Naive thymus-derived CD8-positive, alpha-beta T cell (primary cell): ENCODE measurements at places on chromosomes 7 and 10. TPM values are rescaled to one million over a fixed set of nuclear protein-coding genes. Genes with fewer than 3 reads are reported as not detected.

- H3K36me3 ChIP-seq: peaks cover 15% of the 10 kb centered on the region
- no peak overlapping the region for H3K27ac ChIP-seq
- no peak for DNase-seq
Measured at GRCh38 chr7:124989911-124990310, 60.3 kb upstream of the POT1 start.

SLIT1 gene
- total RNA-seq: 0.26 TPM

DNA sequence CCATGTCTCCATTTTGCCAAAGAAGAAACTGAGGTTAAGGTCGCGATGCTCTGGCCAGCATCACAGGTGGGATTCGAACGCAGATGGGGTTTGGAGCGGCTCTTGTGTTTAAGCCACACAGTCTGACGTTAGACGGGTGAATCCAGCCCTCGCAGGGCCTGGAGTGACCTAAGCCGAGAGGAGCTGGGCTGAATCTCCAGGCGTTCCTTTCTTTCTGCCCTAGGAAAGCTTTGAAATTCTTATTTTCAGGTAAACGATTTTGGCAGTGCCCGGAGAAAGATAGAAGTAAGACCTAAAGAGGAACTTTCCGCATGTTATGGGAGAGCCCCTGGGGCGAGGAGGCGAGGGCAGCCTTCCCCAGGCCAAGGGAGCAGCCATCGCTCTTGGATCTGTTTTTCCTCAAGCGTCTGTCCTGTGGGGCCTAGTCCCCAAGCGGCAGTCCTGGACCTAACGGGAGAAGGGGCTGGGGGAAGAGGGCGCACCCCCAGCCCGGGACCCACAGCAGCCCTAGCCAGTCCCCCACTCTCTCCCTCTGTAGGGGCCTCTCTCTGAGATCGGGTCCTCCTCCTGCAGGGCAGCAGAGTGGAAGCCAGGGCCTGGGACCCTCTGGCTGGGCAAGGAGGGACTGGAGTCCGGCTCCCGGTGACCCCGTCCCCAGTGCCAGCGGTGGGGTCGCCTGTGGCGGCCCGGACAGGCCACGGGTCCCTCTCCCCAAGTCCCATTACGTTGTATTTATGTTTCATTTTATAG lies 8.9 kb upstream of the LBX1 start:
- DNase-seq: no peak
- peaks cover 13% of the 10 kb centered on the region for H3K4me1 ChIP-seq
- no peaks in the 10 kb centered on the region for H3K36me3 ChIP-seq
- no peak overlapping the region for H3K4me3 ChIP-seq
- H3K27me3 ChIP-seq: peaks cover 40% of the 10 kb centered on the region
- no peak overlapping the region for H3K27ac ChIP-seq

DNA sequence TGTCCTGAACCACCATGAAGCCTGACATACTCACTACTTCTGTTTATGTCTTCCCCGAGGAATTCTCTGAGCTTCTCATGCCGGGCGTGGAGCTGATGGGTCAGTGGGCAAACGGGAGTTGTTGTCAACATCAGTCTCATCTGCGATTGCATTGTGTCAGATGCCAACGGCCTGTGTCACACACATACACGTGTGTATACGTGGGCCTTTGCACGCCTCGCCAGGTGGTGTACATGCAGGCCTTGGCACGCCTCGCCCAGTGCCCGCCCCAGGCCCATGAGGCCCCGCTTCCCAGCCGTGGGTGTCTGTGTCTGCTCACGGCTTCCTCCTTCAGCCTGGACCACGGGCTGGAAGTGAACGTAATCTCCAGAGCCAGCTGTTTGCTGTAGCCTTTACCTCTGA lies 7.5 kb upstream of the CSGALNACT2 start:
- H3K4me1 ChIP-seq: no peaks in the 10 kb centered on the region
- H3K4me3 ChIP-seq: no peak overlapping the region
- H3K27me3 ChIP-seq: no peaks in the 10 kb centered on the region
- DNase-seq: no peak
- no peaks in the 10 kb centered on the region for H3K36me3 ChIP-seq

- no peaks in the 10 kb centered on the region for H3K4me1 ChIP-seq
- peak overlapping the region; percentile 29 for H3K27ac ChIP-seq
- no peak for DNase-seq
- H3K27me3 ChIP-seq: no peaks in the 10 kb centered on the region
Measured at GRCh38 chr7:130560972-130561371, 69.1 kb downstream of the MEST start.

ADAMTS14 gene
- total RNA-seq: not detected

TMEM213 gene
- not detected for total RNA-seq

DNA sequence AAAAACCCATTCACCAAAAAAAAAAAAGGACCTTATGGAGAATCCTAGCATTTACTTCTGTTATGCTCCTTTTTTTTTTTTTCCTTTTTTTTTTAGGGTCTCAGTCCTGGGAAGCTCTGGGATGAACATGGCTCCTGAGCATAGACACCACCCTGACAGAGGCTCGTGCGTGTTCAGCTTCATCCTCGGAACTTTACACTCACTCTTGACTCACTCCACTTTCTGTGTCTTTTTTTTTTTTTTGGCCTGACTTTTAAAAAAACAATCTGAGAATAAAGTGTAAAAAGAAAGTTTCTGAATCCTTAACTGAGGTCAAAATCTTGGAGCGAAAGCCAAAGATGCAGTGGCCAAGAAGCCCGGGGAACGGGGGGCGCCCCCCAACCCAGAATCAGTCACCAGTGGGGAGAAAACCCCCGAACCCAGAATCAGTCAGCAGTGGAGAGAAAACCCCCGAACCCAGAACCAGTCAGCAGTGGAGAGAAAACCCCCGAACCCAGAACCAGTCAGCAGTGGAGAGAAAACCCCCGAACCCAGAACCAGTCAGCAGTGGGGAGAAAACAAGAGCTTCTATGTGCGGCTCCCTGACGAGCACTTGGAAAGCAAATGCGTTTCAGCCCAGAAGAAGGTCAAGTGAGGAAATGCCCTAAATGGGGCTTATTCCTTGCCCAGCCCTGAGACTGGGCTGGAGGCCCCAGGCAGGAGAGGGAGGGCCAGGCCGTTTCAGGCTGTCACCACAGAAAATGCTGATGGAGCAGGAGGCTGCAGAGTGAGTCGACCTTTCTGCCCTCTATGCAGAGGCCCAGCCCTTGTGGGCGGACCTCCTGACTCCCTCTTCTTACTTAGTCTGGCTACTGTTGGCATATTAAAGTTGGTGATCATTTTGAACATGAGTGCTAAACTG lies 19.0 kb upstream of the PFKP start:
- no peaks in the 10 kb centered on the region for H3K36me3 ChIP-seq
- DNase-seq: no peak
- no peak overlapping the region for H3K27ac ChIP-seq
- H3K4me3 ChIP-seq: no peak overlapping the region
- peaks cover 25% of the 10 kb centered on the region for H3K27me3 ChIP-seq

DNA sequence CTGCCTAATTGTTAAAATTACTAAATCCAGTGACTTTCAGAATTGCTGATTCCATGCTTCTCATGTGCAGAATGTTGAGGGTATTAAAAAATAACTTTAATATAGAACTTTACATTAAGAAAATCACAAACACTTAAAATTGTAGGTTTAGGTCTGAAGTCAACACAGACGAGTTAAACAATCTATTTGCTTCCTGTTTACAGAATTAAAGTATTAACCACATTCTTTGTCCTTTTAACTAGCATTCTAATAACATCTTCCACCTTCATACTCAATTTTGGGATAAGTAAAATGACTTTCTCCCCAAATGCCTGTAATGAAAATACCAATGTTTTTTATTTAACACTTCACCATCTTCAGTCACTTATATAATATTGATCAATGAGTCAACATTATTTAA lies 2.2 kb downstream of the ITGB1 start:
- no peaks in the 10 kb centered on the region for H3K27me3 ChIP-seq
- H3K27ac ChIP-seq: no peak overlapping the region
- DNase-seq: no peak
- H3K4me3 ChIP-seq: no peak overlapping the region

DNA sequence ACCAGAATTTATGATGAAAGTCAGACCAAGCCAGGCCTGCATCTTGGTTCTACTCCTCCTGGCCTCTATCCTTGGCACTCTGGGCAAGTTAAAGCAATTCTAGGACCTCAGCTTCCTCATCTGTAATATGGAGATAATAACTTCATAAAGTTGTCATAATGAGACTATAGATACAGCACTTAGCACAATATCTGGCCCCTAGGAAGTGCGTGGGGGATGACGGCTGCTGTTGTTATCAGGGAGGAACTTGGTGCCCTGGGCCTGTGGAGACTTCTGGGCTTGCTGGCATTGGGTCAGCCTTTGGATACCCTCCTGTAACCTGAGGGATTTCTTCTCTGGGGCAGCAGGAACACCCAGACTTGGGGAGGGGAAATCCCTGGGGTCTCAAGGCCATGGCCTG lies 27.6 kb downstream of the PFKFB3 start:
- DNase-seq: no peak
- peak overlapping the region; percentile 78 for H3K27ac ChIP-seq
- H3K36me3 ChIP-seq: peaks cover 2% of the 10 kb centered on the region
- H3K4me1 ChIP-seq: peaks cover 8% of the 10 kb centered on the region
- H3K27me3 ChIP-seq: no peaks in the 10 kb centered on the region

DYDC2 gene
- total RNA-seq: not detected

GPR85 gene
- not detected for total RNA-seq

DNA sequence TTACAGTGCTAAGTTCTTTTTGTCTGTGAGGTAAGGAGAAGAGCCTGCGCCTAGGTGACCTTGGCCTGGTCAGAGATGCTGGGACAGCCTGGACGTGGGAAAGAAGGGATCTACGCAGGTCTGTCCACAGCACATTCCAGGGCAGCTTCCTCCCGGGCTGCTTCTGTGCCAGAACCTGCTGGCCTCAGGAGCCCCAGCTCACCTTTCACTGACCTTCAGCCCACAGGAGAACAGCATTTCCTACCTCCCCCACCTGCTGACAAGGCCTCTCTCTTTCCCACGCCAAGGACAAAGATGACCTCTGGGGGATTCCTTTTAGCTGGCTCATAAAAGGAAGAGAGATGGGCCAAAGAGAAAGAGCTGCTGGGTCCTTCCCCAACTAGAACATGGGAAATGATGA lies 260.6 kb downstream of the KCNMA1 start:
- no peaks in the 10 kb centered on the region for H3K36me3 ChIP-seq
- H3K27ac ChIP-seq: no peak overlapping the region
- no peak for DNase-seq
- H3K27me3 ChIP-seq: peaks cover 15% of the 10 kb centered on the region
- H3K4me1 ChIP-seq: peaks cover 3% of the 10 kb centered on the region
- no peak overlapping the region for H3K4me3 ChIP-seq

- no peaks in the 10 kb centered on the region for H3K4me1 ChIP-seq
- no peak overlapping the region for H3K4me3 ChIP-seq
- peak overlapping the region; percentile 4 for H3K27ac ChIP-seq
- H3K36me3 ChIP-seq: no peaks in the 10 kb centered on the region
Measured at GRCh38 chr7:44538093-44538797, 2.9 kb downstream of the NPC1L1 start.

GRCh38 chr7:16847381-16847860 lies 34.4 kb downstream of the AGR3 start:
- no peaks in the 10 kb centered on the region for H3K36me3 ChIP-seq
- H3K4me1 ChIP-seq: peaks cover 12% of the 10 kb centered on the region
- no peak overlapping the region for H3K4me3 ChIP-seq
- no peak for DNase-seq
- H3K27me3 ChIP-seq: no peaks in the 10 kb centered on the region
